Stimulated activated CD8-positive, alpha-beta memory T cell treated with anti-CD3 and anti-CD28 coated beads, Interleukin-15, amount 100 ng/mL, for 24 hours (primary cell): ENCODE measurements at places on chromosomes 16 and 17.

DNA sequence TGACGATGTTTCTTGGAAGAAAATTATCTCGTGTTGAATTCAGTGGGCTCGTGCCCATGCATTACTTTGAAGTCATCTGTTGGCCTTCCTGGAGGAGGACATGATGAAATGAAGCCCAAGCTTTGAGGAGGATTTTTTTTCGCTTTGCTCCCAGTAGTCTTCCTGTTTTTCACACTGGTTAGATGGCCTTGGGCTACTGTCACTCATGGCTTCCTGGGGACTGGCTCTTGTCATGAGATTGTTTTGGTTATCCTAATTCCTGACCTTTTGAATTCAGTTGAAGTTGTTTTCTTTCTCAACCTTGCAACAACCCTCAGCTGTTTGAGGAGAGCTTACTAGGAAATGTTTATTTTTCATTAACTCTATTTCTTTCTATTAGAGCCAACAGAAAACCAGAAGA lies 430.7 kb downstream of the HS3ST3B1 start:
- no peak for DNase-seq

DNA sequence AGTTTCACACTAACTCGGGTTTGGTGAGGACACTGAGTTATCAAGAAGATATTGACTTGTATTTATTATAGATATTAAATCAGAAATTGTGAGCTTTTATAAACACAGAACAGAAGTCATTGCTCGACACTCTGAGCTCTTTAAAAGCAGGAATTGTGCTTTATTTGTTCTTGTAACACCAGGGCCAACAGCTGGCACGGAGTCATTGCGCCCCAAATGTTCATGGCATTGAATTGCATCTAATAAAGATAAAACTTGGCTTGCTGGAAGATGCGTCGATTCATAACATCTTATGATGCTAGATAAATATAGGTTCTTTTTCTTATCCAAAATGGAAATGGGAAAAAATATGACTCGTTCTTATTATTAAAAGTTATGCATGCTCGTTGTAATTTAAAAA lies 11.8 kb upstream of the MLYCD start:
- no peak for DNase-seq

DNA sequence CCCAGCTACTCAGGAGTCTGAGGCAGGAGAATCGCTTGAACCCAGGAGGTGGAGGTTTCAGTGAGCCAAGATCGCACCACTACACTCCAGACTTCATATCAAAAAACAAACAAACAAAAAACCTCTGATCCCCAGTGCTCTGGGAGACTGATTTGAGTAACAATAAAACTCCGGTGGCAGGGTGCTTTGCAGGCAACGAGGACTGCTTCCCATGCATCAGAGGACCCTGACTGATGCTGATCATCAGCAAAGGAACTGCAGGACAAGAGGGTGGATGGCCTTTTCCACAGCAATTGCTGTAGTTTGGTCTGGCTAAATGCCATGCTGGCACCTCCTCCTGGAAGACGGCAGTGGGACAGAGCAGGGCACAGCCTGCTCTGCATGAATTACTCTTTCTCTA lies 6.4 kb upstream of the SLC39A11 start:
- DNase-seq, result no peak

GRCh38 chr16:50573947-50574744 lies 25.9 kb downstream of the NKD1 start:
- DNase-seq, result no peak

- no peak for DNase-seq
Observed at GRCh38 chr16:85395913-85396878, 216.9 kb upstream of the GSE1 start.

DNA sequence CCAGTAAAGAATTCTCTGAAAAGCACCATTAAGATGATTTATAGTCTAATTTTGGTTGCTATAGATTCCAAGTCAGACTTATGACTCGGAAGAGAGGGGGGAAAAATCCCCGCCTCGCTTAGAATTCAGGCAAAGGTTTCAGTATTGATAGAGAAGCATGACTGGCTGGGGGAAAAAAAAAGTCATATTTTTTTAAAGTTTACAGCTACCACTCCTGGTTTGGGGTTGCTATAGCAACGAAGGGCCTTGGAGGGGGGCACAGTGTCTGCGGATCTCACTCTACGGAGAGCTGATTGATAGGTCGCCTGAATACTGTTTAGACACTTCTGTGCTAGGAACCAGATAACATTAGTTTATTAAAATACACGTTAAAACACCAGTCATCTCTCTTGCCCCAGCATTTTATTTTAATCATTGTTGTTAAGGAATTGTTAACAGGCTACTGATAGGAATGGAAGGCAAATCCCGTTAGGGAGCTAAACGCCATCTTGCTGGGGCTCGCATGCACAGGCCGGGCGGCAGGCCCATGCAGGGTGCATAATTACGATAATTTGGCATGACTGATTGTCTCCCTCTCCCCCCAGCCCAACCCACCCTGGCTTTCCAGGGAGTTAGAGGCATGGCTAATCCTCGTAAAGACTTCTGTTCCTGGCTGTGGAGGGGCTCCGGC lies 380.0 kb upstream of the XYLT1 start:
- DNase-seq, result no peak

DNA sequence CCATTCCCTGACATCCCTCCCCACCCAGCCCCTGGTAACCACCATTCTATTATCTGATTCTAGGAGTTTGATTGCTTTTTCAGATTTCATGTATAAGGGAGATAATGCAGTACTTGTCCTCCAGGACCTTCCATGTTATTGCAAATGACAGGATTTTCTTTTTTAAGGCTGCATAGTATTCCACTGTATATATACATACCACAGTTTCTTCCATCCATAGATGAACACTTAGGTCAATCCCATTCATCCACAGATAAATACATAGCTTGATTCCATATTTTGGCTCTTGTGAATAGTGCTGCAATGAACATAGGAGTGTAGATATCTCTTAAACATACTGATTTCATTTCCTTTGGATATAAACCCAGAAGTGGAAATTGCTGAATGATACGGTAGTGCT lies 183.3 kb downstream of the CEP112 start:
- DNase-seq, result no peak

DNA sequence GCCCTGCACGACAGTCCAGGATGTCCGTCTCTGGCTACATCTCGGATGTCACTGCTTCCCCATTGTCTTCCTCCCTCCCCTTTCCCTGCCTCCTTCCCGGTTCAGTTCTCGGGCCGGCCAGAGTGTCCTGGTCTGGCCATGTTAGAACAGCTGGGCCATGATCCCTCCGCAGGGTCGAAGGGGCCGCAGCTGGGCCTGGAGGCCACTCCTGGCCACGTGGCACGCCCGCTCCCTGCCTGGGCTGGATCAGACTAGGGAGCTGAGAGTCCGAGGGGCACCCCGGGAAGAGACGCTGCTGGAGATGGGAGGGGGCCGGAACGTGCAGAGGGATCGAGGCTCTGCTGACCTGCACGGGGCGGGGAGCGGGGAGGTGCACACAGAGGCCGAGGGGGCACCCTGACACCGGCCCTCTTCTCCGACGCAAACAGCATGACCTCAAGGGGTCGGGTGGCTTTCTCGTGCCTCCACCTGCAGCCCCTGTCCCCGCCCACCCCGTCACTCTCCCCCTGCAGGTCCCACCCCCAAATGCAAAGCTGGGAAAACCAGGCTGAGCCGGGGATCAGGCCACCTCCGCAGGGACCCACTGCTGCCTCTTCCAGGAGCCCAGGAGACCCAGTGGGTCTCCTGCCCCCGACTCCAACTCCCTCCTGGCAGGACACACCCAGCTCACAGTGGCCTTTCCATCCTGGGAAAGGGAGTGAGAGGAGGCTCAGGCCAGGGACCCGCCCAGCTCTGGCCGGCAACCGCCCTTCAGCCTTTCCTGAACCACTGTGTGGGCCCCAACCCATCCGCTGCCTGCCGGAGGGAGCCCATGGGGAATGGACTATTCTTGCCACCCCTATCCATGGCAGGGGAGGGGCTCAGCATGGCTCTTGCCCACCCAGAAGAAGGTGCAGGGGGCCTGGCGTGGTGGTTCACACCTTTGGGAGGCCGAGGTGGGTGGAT lies 38.5 kb downstream of the CTU2 start:
- no peak for DNase-seq

- no peak for DNase-seq
Observed at GRCh38 chr17:67970783-67971182, 25.5 kb downstream of the C17orf58 start.

GRCh38 chr16:21524068-21524751 lies 75.2 kb upstream of the METTL9 start:
- DNase-seq, result no peak

- no peak for DNase-seq
Observed at GRCh38 chr17:27339836-27340550, 46.1 kb downstream of the WSB1 start.

- DNase-seq, result no peak
Observed at GRCh38 chr17:39194985-39195524, 2.4 kb downstream of the CACNB1 start.

- peak; percentile 68 for DNase-seq
Observed at GRCh38 chr16:65745-66144, 6.7 kb downstream of the RHBDF1 start.

DNA sequence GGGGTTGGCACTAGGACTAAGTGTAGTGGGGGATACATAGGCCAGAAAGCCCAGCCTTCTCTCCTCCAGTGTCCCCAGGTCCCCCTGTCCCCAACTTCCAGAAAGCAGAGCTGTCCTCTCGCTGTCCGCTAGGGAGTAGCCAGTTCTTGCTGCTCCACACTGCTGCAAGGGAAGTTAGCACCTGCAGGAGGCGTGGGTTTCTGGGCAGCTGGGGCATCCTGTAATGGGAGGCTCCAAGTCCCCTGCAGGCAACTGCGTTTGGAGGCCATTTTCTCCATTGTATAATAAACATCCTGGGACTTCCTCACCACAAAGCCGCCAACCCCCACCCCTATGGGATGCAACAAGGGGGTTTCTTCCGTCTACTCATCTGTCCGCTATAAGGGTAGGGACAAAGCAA lies 1.7 kb downstream of the RPRML start:
- no peak for DNase-seq

DNA sequence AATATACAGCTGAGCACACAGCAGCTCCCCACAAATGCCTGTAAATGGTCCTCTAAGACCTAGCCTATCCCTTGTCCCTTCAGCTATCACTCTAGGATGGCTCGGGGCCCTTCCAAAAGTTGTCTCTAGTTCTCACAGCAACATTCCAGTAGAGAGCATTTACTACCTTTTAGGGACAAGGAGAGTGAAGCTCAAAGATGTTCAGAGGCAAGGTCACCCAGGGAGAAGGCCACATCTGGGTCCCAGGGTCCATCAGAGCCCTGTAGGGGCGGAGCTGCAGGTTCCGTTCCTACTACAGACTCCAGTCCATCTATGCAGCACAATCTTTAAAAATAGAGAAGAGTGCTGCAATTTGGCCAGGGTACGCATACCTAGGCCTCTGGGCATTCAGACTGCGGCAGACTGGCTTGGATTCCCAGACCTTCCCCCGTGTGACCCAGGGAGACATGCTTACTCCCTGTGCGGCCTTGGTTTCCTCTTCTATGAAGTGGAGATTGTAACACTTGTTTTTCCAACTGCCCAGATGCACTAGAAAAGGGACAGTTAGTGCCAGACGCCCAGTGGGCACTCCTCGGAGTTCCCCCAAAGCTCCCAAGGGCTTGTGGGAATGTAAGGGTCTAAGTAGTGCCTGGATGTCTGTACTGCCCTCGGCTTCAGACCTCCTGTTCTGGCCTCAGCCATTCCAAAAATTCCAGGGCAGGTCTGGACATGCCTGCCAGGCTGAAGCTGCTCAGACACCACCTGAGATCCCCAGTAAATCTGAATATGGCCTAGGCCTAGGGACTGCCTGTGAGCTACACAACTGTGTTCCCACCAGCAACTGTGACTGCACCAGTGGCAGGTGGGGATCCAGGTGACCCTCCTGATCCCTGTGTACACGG lies 2.5 kb downstream of the SLC12A4 start:
- DNase-seq, result no peak

DNA sequence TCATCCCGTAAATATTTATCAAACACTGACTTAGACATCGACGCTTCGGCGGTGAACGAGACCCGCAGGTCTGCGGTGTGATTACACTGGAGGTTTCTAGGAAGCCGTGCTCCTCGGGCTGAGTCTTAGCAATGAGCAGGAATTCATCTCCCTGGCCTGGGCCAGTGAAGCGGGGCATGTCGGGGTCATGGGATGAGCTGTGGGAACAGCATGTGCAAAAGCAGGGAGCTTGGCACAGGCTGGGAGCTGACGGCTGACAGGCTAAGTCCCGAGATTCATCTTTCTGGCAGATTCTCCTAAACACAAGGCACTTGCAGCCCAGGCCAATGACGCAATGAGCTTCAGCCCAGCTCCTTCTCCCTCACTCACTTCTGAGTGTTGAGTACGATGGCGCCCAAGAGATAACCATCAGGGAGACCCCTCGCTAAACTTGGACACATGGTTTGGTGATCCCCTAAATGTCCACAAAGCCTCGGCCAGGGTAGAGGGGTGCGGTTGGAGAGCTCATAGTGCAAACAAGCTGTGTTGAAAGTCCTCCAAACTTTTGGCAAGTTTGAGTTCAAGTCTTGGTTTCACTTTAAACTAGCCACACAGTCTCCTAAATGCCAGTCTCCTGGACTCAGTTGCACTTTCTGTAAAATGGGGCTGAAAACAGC lies 12.8 kb downstream of the CRISPLD2 start:
- DNase-seq, result no peak

DNA sequence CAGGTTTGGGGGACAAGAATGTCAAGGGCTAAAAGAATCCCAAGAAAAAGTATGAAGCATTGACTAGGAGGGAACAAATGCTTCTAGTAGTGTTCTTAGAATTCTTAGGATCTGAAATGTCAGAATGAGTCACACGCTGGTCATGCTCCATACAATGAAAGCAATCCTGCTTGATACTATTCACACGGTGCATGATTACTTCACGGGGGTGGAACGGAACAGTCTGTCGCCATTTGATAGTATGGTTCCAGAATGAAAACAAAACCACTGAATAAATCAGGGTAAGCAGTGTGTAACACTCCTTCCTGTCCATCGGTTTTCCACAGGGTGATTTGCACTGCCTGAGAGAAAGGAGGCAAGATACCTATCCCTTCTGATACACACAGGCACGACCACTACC lies 22.9 kb upstream of the YWHAE start:
- no peak for DNase-seq

GRCh38 chr17:55585629-55586028 lies 74.4 kb upstream of the SMIM36 start:
- no peak for DNase-seq

GRCh38 chr16:69889295-69889964 lies 61.7 kb upstream of the CLEC18A start:
- no peak for DNase-seq

DNA sequence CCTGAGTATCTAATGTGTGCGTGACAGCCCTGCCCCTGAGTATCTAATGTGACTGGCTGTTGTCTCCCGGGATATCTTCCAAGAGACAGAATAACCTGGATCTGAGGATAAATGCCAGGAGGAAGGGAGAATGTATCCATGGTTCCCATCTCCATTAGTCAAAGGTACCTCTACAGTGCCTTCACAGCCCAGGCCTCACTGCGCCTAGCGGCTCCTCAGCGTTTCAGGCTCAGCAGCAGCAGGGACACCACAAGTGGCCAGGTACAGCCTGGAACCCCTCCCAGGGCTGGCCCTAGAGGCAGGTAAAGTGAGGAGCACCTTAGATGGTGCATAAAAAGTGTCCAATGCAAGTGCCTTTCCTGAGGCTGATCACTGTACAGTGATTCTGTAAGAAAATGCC lies 32.0 kb downstream of the SOCS3 start:
- no peak for DNase-seq
